Astrocyte (in vitro differentiated cells and primary cell): ENCODE measurements at places on chromosomes 12 and 14.

- no peak for DNase-seq
Observed at GRCh38 chr12:57231276-57232021, 1.9 kb downstream of the SHMT2 start.

- DNase-seq, result peak; percentile 45
Observed at GRCh38 chr14:96055065-96055752, 16.0 kb downstream of the C14orf132 start.

DNA sequence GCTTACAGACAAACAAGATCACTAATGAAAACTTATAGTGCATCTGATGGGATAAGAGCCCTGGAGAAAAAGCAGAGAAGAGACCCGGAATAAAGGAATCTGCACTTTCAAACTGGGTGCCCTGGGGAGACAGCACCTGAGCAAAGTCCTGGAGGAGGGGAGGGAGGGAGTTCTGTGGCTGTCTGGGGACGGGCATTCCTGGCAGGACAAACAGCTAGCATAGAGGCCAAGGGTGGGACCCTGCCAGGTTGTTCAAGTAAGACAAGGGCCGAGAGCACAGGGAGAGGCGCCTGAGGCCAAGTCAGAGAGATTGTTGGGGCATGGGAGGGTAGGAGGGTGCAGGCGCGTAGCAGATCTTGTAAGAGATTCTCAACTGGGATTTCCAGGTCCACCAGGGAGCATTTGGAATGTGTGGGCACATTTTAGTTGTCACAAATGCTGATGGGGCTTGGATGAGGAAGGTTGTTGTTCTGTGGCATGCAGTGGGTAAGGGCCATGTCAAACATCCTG, 14.2 kb downstream of the IQSEC3 start:
- no peak for DNase-seq

DNA sequence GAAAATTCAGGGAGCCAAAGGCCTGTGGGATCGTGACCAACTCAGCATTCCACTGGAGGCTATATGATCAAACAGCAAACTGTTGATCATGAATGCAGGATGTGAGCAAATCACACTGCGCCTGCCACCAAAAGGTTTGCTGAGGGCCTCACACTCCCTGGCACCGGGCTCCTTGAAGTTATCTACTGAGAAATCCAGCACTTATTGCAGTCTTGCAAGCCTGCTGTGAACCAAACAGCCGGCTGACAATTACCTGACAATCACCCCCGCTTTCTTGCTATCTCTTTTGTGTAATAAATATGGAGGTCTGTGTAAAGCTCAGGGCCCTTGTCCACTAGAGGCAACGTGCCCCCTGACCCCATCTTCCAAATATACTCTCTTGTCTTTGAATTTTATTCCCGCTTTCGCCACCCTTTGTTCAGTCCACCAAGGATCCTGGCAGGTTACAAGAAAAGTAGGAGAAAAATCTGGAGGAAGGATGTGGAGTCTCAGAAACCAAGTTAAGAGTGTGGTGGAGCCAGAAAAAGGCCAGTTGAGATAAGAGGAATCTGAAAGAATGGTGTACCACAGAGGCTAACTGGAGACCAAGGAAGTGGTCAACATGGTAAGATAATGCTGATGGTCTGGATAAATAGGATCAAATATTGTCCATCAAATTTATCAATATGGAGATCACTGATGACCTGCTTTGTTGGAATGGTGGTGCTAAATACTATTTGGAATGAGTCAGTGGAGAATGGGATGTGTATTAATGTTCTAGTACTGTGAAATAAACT, 229.2 kb downstream of the ALX1 start:
- DNase-seq, result peak; percentile 0

- no peak for DNase-seq
Observed at GRCh38 chr14:45095143-45095542, 11.2 kb downstream of the PRPF39 start.

GRCh38 chr14:99768381-99768780, 24.8 kb upstream of the EML1 start:
- no peak for DNase-seq

DNA sequence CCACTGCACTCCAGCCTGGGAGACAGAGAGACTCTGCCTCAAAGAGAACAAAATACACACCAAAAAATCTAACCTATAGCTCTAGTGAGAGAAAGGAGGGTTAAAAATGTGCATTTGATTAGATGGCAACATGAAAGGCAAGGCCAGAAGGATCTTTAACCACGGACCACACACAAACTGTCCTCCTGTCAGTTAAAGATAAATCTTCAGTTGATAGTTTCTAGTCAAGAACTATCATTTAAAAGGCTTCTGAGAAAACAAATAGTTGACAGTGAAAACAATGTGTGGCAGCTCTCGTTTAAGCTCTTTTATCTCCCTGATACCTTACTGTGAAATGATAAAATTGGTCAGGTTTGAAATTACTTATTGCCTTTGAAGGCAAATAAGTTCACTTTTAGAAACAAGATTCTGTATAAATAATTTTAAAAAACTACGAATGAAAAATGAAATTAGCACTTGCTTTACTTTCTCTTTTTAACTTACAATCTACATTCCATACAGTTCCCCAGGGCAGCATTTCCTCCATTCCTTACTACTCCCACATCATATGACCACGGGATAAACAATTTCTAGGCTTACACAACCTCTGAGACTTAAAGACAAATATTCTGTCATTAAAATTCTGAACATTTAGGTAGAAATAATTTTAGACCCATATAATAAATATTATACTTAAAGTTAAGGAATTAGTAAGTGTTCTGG, 71.4 kb upstream of the GNPNAT1 start:
- DNase-seq, result peak; percentile 79

GRCh38 chr12:107702106-107702505, 16.5 kb downstream of the PWP1 start:
- DNase-seq, result no peak

- no peak for DNase-seq
Observed at GRCh38 chr12:54020591-54021405, 7.4 kb upstream of the HOXC6 start.

GRCh38 chr12:5582018-5582417, 150.1 kb downstream of the NTF3 start:
- DNase-seq, result no peak

- DNase-seq, result no peak
Observed at GRCh38 chr12:4118601-4119156, 154.9 kb upstream of the CCND2 start.

GRCh38 chr12:132904718-132905328, 17.4 kb upstream of the CHFR start:
- DNase-seq, result no peak

DNA sequence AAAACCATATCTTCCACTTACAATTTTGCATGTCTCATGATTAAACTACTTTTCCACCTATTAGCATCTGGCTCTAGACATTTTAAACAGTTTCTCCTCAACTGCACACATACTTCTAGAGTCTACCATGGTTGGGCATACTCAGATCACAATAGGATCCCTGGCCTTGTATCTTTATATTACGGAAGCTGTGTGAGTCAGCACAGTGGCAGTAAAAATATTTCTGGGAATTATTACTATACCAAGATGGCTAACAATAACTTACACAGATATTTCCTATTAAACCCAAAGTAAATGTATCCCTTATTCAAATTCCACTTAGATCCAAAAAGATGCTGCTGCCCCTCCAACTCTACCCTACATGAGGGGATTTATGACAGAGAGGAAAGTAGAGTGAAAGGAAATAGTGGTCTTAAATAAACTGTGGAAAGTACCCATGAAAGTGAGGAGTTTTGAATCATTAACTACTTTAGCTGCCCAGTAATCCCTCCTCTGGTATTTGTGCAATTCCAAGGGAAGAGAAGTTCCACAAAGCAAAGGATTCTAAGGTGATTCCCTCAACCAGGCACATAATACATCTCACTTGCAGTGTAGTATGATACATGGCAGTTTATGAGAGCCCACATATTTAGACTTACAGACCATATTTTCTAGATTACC, 14.0 kb upstream of the CPSF6 start:
- DNase-seq, result no peak

GRCh38 chr12:31651893-31652521, 7.5 kb upstream of the ETFBKMT start:
- DNase-seq, result no peak

DNA sequence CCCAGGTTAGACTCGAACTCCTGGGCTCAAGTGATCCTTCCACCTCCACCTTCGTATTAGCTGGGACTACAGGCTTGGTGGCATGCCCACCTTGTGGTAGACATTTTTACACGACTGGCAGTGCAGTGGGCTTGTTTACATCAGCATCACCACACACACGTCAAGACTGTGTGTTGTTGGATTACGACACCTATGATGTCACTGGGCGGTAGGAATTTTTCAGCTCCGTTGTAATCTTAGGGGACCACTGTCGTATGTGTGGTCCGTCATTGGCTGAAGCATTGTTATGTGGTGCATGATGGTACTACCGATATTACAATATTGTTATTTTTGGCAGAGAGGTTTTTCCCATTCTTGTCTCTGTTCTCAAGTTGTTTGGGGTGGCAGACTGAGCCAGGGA, 50.7 kb downstream of the TSPAN9 start:
- peak; percentile 50 for DNase-seq

GRCh38 chr14:65079768-65080167, 22.5 kb downstream of the MAX start:
- no peak for DNase-seq

DNA sequence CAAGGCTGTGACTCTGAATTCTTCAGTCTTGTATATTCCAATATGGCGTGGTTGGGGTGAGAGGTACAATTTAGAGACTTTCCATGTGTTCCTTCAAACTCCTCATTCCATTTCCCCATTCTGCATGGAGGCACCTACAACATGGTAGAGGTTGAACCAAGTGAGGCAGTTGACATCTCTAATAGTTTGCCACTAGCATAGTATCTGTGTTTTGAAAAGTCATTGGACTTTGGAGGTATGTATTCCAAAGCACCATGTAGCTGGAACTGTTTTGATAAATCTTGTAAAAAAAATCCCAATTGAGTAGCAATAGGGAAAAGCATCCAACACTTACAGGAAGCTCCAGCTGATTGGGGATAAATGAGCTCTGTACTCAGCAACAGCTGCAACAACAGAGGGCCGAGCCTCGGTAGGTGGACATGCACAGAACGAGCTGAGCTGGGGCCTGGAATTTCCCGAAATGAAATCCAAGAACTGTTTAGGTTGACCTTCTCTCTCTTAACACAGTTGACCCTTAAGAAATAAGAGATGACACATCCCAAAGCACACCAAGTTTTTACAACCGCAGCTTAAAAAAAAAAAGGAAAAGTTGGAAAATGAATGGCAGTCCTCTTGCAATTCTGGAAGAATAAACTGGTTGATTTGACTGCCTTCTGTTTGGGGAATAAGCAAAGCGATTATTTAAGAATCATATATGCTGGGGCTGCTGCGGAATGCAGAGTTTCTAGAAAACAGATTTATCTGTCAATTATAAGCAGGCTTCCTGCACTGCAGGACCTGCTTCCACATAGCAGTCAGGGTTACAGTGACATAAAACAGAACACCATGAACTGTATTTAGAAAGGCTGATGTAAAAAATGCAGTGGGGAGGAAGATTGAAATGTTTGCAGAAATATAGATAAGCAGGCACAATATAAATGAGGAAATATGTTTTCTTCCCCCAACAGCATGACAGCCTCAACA, 194.6 kb upstream of the KRR1 start:
- peak; percentile 100 for DNase-seq

GRCh38 chr14:66804141-66804540, 296.2 kb downstream of the GPHN start:
- no peak for DNase-seq

DNA sequence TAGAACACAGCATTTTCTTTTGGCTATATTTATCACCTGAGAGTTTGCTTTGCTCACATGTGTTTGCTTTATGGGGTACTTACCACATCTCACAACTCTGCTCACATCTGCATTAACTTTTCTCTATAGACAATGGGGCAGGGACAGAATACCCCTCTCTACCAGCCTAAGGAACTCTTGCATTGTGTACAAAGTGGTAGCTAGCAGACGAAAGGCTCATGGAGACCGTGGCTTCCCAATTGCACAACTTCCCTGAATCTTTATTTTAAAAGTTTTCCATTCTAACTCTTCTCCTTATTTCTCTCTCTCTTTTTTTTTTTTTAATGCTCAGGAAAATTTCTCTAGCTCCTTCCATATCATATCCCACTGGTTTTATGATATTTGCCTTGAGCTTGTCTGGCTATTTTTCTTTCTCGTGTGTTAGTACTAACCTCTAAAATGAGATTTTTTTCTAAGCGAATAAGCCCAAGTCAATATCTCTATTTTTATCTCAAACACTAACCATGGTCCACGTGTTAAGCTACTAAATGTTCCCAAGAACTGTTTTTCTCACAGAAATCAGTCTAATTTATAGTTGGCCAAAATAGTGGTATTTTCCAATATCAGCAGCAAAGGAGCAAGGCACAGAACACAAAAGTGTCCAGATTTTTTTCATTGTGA, 155.2 kb downstream of the STXBP6 start:
- no peak for DNase-seq

- DNase-seq, result no peak
Observed at GRCh38 chr14:71907793-71908515, 24.3 kb upstream of the RGS6 start.

DNA sequence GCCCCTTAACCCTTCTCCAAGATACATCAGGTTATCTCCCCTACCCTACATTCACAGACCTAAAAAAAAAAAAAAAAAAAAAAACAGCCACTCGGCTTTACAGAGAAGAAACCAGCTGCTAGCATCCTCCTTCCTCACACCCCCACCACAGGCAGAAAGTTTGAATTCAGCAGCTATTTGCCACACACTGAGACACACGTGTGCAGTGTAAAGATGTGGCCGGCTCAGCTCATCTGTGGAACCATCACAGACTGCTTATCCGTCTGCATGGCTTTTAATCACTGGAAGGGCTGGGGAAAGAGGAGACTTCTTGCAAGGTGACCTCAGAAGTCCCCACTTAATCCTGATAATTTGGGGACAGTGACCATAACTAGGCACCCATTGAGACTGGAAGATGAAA, 50.0 kb downstream of the VWF start:
- no peak for DNase-seq
